NCI-H2227 treated with DMSO at 0.1 percent for 48 hours (cell line): ENCODE measurements at places on chromosomes 7 and 10.

- no peak for DNase-seq
Observed at GRCh38 chr7:106987777-106988176, 56.7 kb upstream of the PRKAR2B start.

GRCh38 chr10:103814105-103814504, 41.3 kb downstream of the SH3PXD2A start:
- DNase-seq, result no peak

DNA sequence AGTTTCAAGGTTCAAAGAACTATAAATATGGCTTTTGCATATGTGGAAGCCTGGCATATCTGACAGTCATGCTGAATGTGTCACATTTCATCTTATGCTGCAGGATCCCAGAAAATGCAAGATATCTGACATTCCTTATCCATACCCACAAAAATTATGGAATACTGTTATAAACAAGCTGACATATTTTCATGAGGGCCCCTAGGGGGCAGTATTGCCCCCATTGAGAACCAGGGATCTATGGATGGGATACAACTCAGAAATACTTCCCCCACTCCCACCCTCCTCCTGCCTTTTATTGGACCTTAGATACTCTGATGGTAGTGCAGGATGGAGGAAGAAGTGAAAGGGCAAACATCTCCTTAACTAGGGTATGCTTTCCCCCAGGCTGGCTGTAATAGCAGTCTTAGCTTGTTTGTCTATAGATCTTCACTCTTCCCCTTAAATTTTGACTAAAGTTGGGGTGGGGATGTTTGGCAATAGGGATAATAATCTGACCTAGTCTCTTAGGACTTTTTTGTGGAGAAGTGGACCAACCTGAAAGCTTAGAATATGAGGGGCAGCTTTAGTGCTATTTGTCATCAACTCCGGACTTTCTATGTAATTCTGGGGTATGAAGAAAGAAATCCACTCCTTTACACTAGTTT, 3.5 kb upstream of the GNGT1 start:
- DNase-seq, result peak; percentile 22

- no peak for DNase-seq
Observed at GRCh38 chr7:55028011-55028410, 9.2 kb downstream of the EGFR start.

- no peak for DNase-seq
Observed at GRCh38 chr10:61319386-61320256, 133.6 kb downstream of the TMEM26 start.

GRCh38 chr7:87210506-87210905, 9.0 kb downstream of the TMEM243 start:
- no peak for DNase-seq

- no peak for DNase-seq
Observed at GRCh38 chr7:25066253-25066652, 58.8 kb downstream of the CYCS start.

DNA sequence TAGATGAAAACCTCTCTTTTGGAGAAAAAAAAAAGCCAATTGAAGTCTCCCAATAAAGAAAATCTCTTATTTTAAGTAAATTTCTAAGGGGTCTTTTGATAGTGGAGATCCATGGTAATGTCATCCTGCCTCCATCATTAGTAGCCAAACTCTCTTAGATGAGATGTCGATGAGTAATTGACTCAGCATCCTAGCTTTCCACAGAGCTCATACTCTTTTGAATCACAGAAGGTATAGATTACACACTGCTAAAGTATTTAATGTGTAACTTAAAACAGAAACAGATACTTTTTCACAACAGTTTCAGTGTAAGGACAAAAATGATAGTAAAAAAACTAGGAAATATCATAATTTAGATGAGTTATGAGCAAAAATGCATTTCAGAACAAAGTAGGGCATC, 19.4 kb downstream of the MAGI2 start:
- DNase-seq, result no peak

DNA sequence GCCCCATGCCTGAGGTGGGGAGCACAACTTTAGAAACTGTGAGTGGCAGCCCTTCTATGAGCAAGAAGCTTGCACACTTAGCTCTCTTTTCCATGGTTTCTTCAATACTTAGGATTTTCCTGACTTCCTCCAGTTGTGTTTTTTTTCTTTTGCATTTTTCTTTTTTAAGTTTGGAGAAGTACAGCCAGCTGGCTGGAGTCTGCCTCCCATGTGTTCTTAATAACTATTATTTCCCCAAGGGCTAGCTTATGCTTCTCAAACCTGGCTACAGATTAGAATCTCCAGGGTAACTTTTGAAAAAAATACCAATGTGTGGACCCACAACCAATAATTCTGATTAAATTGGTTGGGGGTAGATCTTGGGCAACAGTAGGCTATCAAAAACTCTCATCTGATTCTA, 37.4 kb upstream of the MEOX2 start:
- DNase-seq, result no peak

GRCh38 chr10:68950598-68950997, 5.4 kb upstream of the DDX21 start:
- DNase-seq, result no peak

- DNase-seq, result no peak
Observed at GRCh38 chr7:30335763-30336487, 51.5 kb downstream of the ZNRF2 start.

DNA sequence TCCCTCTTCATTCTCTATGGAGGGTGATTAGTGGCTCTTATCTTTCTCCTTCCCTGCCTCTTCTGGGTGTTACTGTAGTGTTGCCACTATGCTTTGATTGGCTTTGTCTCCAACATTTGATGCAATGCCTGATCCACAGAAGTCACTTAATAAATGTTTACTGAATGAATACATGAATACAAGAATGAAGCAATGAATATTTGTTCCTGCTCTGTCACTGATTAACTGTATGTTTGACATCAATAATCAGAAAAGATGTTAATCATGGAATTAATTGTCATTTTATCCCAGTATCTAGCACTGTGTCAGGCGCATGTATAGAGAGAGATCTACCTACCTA, 4.3 kb downstream of the ANK3 start:
- no peak for DNase-seq

GRCh38 chr7:53504914-53505313, 469.5 kb downstream of the POM121L12 start:
- DNase-seq, result no peak

DNA sequence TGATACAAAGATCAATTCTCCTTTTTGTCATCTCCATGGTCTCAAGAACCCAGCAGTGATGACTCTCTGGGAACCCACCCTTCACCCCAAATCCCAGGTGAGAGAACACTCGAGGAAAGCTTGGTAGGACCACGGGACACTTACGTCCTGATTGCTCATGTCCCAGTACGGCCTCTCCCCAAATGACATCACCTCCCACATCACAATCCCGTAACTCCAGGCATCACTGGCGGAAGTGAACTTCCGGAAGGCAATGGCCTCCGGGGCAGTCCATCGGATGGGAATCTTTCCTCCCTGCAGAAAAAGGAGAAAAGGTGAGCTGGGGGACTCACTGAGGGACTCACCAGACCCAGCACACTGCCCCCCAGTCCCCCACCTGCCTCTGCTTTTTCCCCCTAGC, 21.0 kb downstream of the EPHB4 start:
- no peak for DNase-seq

- no peak for DNase-seq
Observed at GRCh38 chr7:50653981-50654425, 88.8 kb upstream of the DDC start.
